ENCODE measurements at places on chromosomes 12 and 14.

DNA sequence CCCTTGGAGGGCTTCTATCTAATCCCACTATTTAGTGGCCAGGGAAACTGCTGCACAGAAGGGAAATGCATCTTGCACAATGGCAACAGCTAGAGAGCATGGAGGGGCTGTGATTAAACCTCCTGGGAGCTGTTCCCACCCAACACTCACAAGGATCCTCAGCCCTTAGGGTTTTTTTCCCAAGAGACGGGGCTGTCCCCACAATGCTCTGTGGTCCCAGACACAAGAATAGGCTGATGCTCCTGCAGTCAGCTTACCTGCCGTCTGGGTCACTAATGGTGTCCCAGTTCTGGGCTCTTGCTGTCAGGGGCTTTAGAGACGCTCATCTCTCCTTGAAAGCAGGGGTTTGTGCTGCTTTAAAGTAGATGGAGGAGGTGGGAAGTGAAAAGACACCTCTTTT is 4.6 kb downstream of the SERPINA1 start:
- no peak for DNase-seq

GRCh38 chr12:74722709-74723108 is 185.1 kb downstream of the ATXN7L3B start:
- no peak for DNase-seq

- DNase-seq = no peak
Observed at GRCh38 chr14:88212691-88213090, 110.4 kb downstream of the KCNK10 start.

DNA sequence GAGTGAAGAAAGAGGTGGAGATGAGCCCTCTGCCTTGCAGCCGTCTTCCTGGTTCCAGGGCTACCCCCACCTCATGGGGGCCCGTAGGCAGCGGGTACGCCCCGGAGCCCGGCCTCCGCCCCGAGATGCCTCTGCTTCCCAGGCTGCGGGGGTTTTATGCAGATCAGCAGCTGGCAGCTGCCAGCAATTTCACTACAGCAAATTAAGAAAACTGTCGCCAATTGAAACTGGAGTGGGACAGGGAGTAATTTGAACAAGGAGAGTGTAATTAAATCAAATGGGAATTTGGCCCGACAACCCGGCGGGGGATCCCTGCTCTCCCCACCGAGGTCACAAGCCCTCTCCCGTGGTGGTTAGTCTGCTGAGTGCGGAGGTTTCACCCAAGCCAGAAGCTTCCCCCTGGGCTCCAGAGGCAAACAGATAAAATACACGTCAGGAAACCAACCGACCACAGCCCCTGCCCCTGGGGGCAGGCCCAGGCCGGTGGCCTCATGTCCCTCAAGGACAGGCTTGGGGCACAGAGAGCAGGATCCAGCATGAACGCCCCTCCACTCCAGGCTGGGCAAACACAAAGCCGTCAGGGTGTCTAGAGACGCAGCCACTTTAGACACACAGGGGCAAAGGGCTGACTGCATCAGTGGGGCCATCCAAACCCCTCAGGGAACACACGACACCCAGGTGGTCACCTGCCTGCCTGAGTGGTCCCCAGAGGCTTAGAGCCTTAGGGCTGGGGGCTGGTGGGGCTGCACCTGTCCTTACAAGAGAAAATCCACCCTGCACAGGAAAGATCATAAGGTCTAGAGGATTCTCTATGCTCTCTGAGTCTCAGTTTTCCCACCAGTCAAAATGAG is 53.8 kb downstream of the TESC start:
- DNase-seq = no peak

DNA sequence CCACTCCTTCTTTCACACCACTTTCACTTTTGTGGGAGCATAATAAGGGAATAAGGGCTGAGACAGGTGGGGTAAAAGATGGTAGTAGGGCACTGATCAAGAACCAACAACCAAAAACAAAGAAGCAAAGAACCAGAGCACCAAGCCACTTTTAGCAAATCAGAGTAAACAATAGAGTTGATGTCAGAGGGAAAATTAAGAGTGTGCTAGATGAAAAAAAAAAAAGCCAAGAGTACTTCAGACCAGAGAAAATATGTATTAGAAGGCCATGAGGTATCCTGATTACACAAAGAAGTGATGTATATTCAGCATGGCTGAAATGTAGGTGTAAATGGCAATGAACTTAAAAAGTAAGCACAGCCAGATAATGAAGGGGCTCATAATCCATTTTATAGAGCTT is 75.4 kb downstream of the ABCC9 start:
- no peak for DNase-seq

DNA sequence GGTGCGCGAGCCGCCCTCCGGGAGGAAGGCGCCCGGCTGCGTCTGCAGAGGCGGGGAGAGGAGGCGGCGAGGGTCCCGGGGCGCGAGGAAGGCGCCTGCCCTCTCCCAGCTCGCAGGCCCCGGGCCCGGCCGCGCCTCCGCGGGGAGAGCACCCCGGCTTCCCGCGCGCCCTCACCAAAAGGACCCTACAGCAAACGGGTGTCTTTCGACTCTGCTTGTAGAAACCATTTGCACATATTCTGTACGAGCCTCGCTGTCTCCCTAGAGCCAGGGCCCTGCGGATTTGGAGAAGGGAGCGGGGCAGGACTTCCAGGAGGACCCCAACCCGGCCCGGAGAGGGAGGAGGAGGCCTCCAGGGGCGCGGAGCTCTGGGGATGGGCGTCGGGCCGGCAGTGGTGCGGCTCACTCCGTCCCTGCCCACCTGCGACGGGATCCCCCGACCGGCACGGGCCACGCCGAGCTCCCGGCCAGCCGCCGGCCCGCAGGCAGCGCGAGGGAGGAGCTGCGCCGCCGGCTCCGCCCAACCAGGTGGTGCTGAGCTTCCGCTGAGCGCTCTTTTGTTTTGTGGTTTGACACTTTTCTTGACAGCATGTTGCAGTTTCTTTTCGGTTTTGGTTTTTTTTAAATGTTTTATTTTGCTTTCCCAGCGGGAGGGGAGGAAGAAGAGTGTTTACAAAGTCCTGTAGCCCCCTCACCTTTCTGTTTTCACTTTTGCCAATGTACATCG is 103.3 kb upstream of the FKBP4 start:
- peak; percentile 68 for DNase-seq
